ENCODE measurements at places on chromosomes 13 and 19.

GRCh38 chr19:46803555-46803954 is 15.2 kb upstream of the SLC1A5 start:
- no peak for DNase-seq

- no peak for DNase-seq
These were observed 109.3 kb downstream of the KDM4B start for GRCh38 chr19:5078182-5078581.

DNA sequence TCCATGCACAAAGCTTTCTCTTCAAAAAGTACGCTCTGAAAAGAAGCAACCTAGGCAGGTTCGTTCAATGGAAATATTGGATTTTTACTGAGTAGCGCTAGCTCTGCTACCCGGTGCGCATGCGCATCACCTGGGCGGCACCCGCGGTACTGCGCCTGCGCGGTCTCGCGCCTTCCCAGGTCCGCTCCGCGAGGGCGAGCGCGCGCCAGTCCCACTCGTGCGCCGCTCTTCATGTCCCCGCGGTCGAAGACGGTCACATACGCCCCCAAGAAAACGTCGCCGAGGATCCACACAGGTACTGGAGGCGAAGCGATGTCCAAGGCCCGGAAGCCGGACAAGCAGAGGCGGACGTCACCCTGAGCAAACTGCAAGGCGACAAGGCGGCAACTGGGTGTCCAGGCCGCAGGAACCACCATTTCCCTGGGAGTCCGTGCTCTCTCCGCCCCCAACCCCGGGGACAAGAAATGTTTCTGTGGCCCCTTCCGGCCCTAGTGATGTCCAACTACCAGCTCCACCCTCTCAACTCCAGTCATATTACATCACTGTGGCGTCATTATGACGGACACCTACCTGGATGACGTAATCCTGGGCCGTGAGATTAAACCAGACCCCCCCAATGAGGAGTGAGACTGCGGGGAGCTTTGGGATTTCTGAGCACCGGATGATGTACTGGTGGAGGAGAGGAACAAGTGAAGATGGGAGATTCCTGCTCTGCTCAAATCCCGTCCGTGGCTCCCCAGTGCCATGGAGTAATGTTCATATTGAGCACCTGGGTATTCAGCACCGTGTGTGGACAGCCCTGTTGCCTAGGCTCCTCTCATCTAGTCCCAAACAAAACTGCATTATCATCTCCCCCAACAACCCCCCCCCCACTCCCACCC is 4.8 kb upstream of the KCNC3 start:
- no peak for DNase-seq

DNA sequence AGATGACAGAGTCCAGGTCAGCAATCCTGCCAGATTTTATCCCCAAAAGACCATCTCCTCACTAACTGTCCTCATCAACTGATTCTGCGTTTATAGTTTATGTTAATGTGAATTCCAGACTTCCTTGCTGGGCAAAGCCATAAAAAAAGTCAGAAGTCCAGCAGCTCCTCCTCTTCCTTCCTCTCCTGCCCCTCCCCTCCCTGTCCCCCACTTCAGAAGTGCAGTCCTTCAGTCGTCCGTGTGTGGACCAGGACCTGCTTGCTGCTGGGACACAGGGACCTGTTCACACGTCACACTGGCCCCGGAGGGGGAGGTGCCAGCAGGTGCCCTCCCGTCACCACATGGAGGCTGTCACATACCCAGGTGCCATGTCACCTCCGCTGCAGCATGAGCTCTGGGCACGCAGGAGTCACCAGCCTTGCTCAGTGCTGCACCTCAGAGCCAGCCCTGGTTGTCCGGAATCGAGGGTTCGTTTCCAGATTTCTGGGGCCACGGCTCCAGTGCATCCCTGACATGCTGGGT is 4.0 kb upstream of the MCF2L start:
- DNase-seq: no peak

DNA sequence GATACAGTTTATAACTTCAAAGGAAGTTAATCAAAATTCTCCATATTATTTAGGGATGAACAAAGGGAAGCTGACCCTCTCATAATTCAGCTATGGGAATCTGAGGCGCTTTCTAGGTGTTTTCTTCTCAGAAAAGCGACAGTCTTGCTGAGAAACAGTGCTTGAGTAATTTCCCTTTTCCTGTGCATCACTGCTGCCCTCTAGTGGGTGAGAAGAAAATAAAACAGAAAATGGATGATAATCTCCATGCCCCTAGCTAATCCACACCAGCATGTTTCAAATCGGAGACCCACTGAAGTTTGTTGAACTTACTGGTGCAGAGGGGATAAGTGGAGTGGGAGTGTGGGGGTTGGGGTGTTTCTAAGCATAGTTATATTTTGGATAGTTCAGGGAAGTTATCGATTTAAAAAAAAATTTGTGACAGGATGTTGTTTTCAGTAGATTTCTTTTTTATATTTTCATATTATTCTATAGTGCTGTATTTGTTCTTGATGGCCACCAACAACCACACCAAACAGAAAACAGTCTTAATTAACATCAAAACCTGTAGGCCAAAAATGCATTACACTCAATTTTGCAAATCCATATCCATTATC is 21.4 kb downstream of the LCP1 start:
- DNase-seq: peak; percentile 18

DNA sequence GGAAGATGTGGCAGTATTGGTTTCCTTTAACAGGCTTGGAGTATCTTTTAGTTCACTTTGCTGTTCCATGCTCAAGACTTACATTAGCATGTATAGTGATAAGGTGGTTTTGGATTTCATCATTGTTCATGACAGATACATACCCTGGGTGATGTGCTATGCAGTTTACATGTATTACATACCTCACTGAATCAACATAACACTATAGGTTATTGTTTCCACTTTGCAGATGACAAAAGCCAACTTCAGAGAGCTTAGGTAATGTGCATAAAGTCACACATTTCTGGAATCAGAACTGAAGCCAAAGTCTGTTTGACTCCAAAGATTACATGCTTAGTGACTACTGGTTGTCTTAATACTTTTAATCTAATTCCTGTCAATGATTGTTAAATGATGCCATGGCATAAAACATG is 7.1 kb downstream of the COMMD6 start:
- no peak for DNase-seq

- DNase-seq: peak; percentile 70
These were observed 717 bp upstream of the NALCN start for GRCh38 chr13:101417043-101417406.

- DNase-seq: no peak
These were observed 280.7 kb downstream of the SLITRK1 start for GRCh38 chr13:83601539-83601938.

- DNase-seq: no peak
These were observed 62.2 kb downstream of the PEG3 start for GRCh38 chr19:56778351-56778750.

DNA sequence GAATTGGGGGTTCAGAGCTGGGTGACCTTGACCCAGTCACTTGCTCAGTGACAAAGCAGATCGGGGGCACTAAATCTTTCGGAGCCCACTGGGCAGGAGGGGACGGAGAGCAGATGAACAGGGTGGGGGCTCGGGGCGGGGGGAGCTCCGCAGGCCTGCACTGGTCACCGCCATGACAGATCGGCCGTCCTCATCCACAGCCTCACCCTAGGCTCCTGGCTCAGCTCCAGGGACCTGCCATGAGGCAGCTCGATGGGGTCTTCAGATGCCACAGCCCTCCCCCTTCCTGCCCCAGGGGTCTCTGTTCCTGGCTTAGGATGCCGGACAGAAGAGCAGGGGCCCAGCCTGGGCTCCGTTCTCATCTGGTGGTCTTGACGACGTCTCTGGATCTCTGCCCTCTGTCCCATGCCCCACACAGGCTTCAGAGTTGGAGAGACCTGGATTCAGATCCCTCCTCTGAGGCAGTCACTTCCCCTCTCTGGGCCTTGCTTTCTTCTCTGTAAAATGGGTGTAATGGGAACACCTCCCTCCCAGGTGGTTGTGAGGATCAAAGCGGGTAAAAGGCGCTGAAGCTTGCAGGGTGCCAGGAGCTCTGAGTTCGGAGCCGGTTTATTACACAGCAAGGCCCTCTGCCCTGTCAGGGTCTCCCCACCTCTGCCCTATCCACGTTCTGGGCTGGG is 3.0 kb downstream of the KDM4B start:
- no peak for DNase-seq

DNA sequence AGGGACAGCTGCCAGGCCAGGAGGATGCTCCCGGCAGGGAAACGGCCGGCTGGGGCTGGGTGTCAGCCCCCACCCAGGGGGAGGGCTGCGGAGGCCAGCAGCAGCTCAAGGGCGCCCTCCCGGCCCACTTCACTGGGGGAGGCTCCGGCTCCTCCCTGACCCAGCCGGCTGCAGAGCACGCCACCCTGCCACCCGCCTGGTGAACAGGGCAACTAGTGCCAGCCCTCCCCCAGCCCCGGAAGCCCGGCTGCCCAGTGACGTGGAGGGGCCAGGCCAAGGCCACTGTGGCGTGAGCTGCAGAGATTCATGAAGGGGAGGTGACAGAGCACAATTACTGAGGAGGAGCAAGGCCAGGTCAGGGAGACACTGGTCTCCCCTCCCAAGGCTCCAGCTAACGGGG is 14.7 kb downstream of the REXO1 start:
- DNase-seq: no peak

DNA sequence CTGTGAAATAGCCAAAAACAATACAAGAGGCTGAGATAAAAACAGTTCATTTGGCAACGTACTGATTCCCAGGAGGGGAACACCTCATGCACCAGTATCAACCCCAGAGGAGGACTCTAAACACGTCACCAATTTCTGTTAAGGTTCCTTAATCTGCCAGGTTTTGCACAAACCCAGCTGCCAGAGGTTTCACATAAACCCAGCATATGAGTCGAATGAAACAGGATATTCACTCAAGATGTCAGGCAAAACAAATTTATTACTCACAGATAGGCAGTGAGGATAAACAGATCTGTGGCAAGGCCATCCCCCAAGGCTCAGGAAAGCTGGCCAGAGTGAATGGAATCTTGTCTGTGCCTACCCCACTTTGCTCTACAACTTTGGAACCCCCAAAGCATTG is 210.9 kb downstream of the GPC5 start:
- DNase-seq: peak; percentile 7

GRCh38 chr13:101305981-101306411 is 110.3 kb downstream of the NALCN start:
- DNase-seq: no peak

DNA sequence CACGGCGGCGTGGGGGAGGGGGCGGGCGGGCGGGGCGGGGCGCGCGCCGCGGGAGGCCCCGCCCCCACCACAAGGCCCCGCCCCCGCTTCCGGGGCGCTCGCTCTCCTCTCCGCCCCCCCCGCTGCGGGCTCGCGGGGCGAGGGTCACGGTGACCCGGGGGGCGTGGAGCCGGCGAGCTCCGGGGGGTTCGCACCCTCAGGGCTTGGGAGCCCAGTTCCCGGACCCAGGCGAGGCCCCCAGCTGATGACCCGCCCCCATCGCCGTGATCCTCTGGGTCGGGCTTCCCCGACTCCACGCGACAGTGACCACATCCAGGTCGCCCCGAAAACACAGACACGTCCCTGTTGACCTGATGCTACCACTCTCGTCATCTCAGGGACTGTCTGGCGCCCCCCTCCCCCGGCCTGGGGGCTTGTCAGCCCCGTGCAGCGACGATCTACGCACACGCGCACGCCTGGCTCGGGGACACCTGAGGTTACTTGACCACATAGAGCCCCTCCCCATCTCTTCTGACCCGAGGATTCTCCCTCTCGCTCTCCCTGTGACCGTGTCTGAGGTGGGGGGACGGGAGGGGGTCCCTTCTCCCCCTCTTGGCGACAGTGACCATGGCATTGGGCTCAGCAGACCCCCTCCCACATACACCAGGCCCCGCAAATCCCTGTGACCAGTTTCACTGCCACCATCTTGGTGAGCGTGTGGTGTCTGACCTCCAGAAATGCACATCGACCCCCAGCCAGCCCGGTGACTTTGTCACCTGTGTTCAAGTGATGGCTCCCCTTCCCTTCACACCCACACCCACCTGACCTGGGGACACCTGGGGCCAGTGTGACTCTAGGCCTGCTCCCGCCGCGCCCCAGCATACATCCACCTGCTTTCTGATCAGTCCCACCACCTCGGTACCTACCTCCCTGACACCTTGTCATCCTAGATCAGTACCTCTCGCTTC is 670 bp downstream of the MAP2K7 start:
- DNase-seq: no peak

- DNase-seq: no peak
These were observed 12.5 kb downstream of the SLC44A2 start for GRCh38 chr19:10637894-10638293.

DNA sequence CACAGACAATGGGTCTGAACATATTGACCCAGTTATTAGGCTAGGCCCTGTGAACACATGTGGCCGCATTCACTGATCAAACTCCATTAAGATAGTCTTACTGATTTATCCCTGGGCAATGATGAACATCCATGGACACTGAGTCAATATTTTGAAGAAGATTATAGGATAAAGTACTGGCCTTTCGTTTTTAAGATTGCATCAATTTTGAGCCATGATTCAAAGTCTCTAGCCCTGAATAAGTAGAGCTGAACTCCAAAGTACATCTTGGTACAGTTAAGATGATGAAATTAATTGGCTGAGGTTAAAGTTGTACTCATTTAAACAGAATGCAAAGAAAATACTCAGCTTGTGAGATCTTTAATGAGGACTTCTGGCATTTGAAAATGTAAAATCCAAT is 1581.9 kb downstream of the EFNB2 start:
- DNase-seq: no peak

Data from brain microvascular endothelial cell (primary cell).